Right atrium auricular region (tissue), 2 donors: ENCODE measurements at places on chromosomes 1 and 21. TPM values are rescaled to one million over a fixed set of nuclear protein-coding genes. Genes with fewer than 3 reads are reported as not detected.

DNA sequence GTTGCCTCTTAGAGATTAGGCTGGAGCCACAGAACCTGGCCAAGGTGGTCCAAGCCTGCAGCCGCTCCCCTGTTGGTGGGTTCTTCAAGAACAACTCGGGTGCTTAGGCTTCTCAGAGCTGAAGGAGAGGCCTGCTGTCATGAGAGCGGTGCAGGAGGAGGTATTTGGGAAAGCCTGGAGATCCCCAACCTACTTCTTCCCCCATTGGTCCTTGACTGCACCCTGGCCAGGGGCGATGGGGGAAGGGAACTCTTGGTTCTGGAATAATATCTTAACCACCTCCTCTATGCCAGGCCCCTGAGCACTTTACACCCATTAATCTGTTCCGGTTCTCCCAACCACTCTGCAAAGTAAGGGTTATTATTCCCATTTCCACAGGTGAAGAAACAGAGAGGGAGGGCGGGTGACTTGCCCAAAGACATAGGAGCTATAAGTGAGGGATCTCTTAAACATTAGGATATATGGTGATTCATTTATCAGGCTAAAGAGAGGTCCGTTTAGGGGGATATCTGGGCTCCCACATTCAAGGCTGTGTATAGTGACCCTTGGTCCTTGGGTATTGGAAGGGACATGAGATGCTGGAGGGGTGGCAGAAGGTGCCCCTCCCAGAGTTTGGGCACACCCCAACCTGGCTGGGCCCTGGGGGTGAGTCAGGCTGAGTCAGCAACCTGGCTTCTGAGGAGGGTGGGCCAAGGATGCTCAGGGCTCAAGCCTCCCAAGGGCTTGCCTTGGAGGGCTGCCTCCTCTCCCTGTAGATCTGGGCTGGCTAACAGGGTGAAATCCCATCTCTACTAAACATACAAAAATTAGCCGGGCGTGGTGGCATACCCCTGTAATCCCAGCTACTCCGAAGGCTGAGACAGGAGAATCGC, 5.2 kb downstream of the TRNP1 start:
- DNase-seq: no peak

- no peak for DNase-seq
Measured at GRCh38 chr1:47438165-47439016, 547 bp downstream of the FOXD2 start.

- DNase-seq: no peak
Measured at GRCh38 chr1:218926631-218927030, 247.0 kb upstream of the LYPLAL1 start.

The DNALI1 gene
- 3.9 TPM for total RNA-seq

- no peak for DNase-seq
Measured at GRCh38 chr1:115827452-115828044, 13.4 kb downstream of the NHLH2 start.

GRCh38 chr1:225480825-225481434, 53.1 kb upstream of the LBR start:
- DNase-seq: peak; percentile 57

The CEP350 gene
- 55.3 TPM for total RNA-seq

The FMOD gene
- total RNA-seq: 122 TPM
